ENCODE measurements at places on chromosomes 7 and 10.

DNA sequence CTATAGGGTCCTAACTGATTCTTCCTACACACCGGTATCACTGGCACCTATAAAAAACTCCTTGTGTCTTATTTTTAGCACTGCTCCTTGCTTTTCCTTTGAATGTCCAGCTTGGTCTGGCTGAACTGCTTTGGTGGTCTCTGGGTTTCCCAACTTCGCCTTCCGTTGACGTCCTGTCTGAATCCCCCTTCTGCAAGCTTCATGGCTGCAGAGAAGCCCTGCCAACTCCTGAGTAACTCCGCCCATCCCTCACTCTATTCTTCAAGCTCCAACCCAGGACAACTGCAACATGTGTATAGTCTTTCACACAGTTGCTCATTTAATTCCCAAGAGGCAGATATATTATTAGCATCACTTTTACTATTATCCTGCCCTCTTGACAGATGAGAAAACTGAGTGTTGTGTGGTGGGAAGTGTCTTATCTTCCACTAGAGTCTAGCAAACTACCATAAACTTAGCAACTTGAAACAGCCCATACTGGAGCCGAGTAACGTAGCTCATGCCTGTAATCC is 40.9 kb downstream of the MTURN start:
- DNase-seq, result no peak

DNA sequence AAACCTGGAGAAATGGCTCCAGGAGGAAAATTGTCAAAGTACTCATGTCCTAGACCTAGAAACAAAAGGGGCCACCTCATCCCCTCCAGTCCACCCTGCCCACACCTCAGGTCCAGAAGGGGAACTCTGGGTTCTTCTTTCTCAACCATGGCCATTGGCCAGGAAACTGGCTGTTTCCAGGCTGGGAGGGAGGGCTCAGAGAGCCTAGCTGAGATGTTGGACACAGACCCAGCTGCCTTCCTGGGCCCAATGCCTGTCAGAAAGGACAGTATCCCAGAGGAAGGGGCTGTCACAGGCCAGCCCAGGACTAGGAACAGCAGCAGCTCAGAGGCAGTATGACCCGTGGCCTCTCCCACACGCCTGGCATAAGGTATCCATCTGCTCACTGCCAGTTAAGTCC is 9.6 kb downstream of the GRID1 start:
- no peak for DNase-seq

DNA sequence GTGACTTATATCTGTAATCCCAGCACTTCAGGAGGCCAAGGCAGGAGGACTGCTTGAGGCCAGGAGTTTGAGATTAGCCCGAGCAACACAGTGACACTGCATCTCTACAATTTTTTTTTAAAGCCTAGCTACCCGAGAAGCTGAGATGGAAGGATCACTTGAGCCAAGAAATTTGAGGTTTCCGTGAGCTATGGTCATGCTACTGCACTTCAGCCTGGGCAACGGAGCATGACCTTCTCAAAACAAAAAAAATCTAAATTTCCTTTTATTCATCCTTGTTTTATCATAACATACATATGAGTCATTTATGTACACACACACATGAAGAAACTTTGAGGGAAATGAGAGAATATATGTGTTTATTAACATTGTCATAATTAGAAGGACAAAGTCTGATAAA is 277.5 kb upstream of the MAGI2 start:
- no peak for DNase-seq

GRCh38 chr7:154686305-154686704 is 316.6 kb downstream of the PAXIP1 start:
- DNase-seq, result no peak

- no peak for DNase-seq
Measured at GRCh38 chr10:79038104-79038840, 30.5 kb upstream of the ZMIZ1 start.

- DNase-seq, result no peak
Measured at GRCh38 chr7:28550580-28551186, 138.4 kb downstream of the CREB5 start.

- no peak for DNase-seq
Measured at GRCh38 chr7:107506674-107507339, 37.0 kb downstream of the GPR22 start.

DNA sequence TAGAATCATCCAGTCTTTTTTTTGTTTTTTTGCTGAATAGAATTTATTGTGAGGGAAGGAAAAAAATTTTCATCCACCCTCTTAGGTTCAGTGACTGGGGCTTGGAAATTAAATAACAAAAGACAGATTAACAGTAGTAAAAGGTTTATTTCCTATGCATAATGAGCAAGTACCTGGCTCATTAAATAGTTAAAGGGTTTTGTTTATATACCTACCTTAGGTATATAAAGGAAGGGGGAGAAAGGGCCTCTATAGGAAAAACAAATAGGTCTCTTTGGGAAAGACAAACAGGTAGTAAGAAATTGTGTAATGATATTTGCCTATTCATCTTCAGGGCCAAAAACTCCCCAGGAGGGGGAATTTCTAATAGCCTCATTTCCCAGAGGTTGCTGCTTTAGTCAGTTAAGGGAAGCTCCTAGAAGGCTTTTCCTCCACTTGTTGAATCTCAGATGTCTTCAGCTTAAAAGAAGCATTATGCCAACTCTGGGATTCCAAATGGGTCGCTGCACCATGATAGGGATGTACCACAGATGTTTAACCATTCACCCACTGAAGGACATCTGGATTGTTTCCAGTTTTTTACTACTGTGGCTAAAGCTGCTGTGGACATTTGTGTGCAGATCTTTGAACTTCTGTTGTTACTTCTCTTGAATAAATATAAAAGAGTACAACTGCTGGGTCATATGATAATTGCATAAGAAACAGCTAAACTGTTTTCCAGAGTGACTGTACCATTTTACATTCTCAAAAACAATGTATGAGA is 11.3 kb downstream of the ACADSB start:
- DNase-seq, result no peak

GRCh38 chr10:68501691-68502090 is 25.6 kb downstream of the SLC25A16 start:
- DNase-seq, result no peak

DNA sequence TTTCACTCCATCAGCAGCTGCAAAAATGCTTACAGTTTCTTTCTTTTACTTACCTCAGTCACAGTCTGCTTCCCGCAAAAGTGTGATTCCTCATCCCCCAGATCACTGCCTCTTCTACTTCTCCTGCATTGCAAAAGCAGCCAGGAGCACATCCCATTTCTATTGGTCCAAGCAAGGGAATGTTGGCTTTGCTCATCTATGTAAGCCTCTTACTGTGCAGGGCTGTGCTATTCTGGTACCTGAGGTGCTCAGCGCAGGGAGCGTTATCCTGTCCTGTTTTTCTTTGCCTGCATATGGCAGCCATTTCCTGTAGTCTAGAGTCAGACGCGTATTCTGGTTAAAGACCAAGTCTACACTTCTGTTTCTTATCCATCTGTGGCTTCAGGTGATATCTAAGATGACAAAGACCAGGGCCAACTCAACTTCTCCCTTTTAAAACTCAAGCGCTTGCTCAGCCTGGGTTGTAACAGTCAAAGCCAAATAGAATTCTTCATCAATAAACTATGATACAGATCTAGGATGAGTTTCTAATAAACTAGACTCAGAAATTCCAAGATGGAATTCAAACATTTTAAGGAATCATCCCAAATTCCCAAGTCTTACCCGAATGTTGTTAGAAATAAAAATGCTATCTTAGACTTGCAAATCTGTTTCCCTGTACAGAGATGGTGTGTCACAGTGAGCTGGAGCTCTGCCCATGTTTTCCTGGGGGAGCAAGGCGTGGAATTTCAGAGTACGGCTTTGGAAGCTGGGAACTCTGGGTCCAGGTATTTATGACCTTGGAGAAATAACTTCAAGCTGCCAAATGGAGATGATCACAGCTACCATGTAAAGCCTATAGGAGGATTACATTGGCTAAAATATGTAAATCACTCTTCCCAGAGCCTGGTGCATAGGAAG is 6.1 kb upstream of the RBM17 start:
- no peak for DNase-seq

DNA sequence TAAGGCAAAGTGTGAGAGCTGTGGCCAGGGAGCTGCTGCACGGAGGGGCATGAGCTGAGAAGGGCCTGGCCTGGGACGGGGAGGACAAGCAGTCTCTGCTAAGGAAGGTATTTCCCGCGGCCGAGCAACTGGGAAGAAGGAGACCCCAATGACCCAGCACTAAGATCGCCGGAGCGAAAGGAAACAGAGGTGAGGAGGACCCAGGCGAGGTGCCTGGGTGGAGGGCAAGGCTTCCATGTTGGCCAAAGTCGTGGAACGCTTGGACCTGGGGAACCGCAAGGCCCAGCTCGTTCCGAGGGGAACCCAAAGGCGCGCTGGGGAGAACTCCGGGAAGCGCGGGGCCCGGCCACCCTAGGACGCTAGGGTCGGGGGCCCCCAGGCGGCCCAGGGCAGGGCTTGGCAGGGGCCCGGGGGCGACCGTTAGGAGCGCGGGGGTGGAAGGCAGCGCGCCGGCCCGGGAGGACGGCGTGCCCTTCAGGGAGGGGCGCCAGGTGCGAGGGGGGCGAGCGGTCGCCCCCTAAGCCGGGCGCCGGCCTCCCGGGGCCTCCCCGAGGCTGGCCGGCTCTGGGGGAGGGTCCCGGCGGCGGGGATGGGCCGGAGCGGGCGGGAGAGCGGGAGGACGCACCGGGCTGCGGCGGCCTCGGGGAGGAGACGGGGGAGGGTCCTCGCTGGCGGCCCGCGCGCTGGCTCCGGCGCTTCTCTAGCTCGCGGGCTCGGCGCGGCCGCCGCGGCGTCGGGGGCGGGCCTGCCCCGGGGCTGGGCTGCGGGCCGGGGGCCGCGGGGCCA is 545 bp downstream of the GIGYF1 start:
- no peak for DNase-seq

DNA sequence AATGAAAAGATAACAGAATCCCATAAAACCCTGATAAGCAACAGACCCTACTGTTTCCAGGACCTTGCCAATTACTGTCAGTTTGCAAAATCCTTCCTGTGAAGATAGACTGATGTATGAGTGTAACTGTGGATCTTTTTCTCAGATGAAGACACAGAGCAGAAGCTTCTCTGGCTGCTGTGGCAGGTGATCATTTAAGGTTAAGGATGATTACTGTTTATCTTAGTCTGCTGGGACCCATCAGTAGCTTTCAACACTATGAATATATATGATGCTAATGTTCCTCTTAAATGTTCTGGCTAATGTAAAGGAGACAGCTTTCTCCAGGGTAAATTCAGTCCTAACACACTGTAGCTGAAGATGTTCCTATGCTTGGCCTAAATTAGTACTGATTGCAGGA is 56.0 kb upstream of the CTTNBP2 start:
- DNase-seq, result no peak

DNA sequence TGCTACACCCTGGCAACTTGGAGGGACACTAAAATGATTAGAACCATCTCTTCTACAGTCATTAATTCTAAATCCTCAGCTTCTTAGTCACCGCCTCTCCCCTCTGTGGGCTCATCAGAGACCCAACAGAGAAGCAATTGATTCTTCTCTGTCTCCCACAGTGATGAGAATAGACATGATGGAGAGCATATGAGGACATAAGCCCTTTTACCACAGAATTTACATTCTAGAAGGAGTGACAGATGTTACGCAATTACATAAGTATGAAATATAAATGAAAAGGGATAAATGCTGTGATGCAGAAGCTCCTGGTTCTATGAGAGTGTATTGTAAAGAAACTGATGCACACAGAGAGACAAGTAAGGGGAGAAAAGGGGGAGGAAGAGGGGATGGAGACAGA is 18.1 kb upstream of the ABCB5 start:
- no peak for DNase-seq

DNA sequence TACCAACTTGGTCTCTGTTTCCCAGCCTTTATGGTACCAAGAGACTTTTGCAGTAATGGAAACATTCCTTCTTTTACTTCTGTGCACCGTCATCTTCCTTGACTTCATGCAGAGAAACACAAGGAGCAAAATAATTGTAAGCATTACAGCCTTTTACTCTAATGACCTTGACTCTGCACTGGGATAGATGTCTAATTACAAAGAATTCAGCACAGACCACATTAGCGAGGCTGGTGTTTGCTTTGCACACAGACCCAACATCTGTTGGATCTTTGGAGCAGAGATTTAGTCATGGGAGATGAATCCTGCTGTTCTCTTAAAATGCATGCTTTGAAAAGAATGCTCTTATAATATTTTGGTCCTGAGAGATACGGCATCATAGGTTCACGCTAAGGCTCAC is 261.6 kb downstream of the TWIST1 start:
- no peak for DNase-seq

GRCh38 chr10:1403508-1404322 is 333.6 kb downstream of the ADARB2 start:
- DNase-seq, result no peak

DNA sequence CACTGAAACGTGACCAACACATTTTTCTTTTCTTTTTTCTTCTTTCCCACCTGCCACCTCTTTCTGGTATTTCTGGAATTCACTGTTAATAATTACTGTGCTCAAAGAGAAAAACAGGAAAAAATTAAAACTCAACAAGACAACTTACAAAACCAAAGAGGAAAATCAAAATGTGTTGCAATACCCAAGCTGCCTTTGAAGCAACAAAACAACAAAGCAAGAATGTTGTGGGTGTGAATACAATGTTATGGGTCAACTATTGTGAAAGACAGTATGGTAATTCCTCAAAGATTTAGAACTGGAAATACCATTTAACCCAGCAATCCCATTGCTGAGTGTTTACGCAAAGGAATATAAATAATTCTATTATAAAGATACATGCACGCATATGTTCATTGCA is 415.1 kb downstream of the GFRA1 start:
- DNase-seq, result no peak

DNA sequence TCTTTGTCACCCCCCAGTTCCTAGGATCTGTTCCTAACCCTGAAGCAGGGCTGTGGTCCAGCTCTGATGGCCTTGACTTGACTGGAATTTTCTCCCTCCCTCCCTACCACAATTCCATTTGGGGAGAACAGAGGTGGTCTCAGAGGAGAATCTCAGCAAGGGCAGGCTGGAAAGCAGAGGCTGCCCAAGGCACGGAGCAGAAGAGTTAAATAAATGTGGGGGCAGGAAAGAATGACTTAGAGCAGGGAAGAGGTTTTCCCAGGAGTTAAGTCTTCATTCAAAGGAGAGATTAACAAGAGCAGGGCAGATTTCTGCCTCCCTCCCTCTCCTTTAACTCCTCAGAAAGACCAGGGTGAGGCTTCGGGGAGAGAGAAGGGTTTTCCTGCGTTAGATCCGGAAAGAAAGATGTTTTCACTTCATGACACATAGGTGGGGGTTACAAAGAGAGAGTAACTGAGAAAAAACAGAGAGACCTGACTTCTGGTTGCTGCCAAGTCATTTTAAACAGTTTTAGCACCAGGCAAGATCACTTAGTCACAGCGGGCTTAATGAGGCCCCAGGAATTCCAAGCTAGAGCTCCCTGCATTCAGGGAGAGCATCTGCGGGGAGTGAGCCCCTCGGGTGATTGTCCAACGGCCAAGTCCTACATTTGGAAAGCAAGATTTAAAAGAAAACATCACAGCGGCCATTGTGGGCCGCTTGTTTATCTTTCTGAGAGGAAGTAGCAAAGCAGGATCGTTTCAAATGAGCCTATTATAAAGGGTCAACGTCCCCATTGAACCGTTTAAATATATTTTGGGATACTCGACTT is 78.7 kb downstream of the ARHGAP22 start:
- DNase-seq, result no peak
